Panc1 (cell line): ENCODE measurements at places on chromosomes 5 and 9. TPM values are rescaled to one million over a fixed set of nuclear protein-coding genes. Genes with fewer than 3 reads are reported as not detected.

DNA sequence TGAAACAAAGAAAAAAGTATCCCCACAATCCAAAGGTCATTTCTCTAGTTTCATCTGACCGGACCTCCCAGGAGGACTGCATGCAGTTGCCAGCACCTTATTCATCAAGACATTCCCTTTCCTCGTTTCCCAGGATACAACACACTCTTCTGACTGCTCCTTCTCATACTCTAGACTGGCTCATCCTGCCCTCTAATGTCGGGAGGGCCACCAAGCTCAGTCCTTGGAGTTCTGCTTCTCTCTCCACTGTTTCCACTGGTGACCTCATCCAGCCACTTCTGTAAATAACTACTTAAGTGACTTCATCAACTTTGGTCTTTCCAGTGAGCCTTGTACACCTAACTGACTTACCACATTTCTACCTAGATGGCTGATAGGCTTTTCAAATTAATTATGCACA is 179.1 kb downstream of the EPB41L4A start:
- no peaks in the 10 kb centered on the region for H3K4me1 ChIP-seq
- no peak overlapping the region for H3K4me3 ChIP-seq
- H3K36me3 ChIP-seq, result no peaks in the 10 kb centered on the region

- H3K4me1 ChIP-seq, result no peaks in the 10 kb centered on the region
- H3K27ac ChIP-seq, result no peak overlapping the region
- DNase-seq, result no peak
- peaks cover 21% of the 10 kb centered on the region for H3K27me3 ChIP-seq
- H3K4me3 ChIP-seq, result no peak overlapping the region
- H3K36me3 ChIP-seq, result no peaks in the 10 kb centered on the region
Observed at GRCh38 chr5:135715267-135716055, 119.0 kb upstream of the SLC25A48 start.

DNA sequence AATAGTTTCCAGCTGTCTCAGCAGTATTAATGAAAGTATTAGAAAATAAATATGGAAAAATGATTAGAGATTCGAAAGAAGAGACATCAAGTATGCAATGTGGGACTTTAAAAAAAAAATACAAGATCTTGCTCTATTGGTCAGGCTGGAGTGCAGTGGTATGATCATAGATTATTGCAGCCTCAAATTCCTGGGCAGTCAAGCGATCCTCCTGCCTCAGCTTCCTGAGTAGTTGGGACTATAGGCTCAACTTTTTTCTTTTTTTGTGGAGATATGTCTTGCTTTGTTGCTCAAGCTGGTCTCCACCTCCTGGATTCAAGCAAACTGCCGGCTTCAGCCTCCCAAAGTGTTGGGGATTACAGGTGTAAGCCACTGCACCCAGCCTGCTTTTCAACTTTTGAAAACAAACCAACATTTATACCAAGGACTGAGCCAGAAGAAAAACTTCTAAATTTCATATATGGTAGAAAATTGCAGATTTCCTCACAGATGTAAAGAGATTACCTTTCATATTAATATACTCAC is 323.1 kb downstream of the ADGRV1 start:
- peaks cover 9% of the 10 kb centered on the region; the same call in 1 of the 2 replicates for H3K27me3 ChIP-seq
- H3K4me1 ChIP-seq, result no peaks in the 10 kb centered on the region
- no peak for DNase-seq
- H3K27ac ChIP-seq, result no peak overlapping the region
- H3K4me3 ChIP-seq, result no peak overlapping the region

DNA sequence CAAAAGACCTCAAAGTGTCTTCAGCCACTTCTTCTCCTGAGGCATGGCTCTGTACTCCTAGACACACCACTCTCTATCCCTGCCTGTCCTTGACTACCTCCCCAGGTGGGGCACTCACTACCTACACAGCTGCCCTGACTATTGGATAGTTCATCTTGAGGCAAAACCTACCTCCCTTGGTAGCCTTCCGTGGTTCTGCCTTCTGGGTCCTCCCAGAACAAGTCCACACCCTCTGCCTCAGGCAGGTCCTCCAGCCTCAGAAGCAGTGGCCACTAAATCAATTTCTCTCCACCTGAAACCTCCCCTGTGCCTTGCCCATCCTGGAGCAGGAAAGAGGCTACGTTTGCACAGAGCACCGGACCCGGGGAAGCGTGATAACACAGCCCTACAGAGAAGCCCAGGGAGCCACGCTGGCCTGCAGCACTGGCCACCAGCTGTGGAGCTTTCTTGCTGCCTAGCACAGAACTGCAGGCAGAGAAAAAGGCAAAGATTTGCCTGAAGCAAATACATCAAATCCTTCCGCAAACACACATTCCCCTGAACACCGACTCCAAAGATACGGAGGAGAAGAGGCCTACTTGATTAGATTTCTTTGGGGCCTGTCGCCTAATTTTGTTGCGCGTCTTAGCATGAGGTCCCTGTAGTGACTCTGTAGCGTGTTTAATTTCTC is 141.8 kb downstream of the C9orf50 start:
- no peaks in the 10 kb centered on the region for H3K27me3 ChIP-seq
- H3K4me1 ChIP-seq, result peaks cover 55% of the 10 kb centered on the region
- DNase-seq, result no peak
- H3K4me3 ChIP-seq, result no peak overlapping the region
- no peaks in the 10 kb centered on the region for H3K36me3 ChIP-seq

IL3 gene
- total RNA-seq, result not detected

ARL14EPL gene
- not detected for total RNA-seq

- DNase-seq, result no peak
- H3K4me1 ChIP-seq, result no peaks in the 10 kb centered on the region
- H3K36me3 ChIP-seq, result no peaks in the 10 kb centered on the region
- no peak overlapping the region for H3K4me3 ChIP-seq
Observed at GRCh38 chr5:42612750-42613366, 143.8 kb upstream of the CCDC152 start.

CATSPER3 gene
- 0.69 TPM for total RNA-seq

- no peak for DNase-seq
- H3K4me1 ChIP-seq, result no peaks in the 10 kb centered on the region
- peaks cover 7% of the 10 kb centered on the region for H3K27me3 ChIP-seq
- no peak overlapping the region for H3K27ac ChIP-seq
- no peak overlapping the region for H3K4me3 ChIP-seq
Observed at GRCh38 chr5:127650649-127651048, 1.8 kb downstream of the CTXN3 start.

DNA sequence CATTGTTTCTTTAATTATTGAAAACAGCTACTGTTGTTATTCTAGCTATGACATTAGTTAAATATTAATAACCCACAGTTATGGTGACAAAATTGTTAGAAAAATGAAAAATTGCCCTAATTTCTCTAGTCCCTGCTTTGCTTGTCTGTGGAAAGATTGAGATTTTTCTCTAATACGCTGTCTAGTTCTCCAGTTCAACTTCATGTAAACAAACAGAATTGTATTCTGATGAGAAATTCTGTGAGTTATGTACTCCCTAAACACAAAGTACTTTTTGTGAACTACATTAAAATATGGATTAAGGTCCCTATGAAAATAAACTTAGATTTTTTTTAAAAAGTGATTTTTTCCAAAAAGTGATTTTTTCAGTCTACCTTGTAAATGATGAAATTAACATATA is 8.7 kb downstream of the SLF1 start:
- no peak overlapping the region for H3K4me3 ChIP-seq
- no peaks in the 10 kb centered on the region for H3K4me1 ChIP-seq
- no peak for DNase-seq

DNA sequence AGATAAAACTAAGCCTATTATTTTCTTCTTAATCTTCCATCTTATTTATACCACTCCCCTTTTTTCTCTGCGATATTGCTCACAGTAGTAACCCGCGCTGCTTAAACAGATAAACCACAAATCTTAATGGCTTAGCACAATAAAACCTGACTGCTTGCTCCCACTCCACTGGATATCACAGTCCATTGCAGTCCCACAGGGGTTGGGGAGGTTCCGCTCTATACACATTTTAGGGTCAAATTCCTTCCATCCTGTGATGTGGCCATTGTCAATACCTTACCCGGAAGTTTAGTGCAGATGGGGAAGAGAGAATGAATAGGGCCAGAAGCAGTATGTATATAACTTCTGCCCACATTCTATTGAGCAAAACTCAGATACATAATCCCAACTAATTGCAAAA is 193.7 kb downstream of the RAB3C start:
- H3K27me3 ChIP-seq, result 0 out of 2 replicates have a peak, but pooled peaks cover 3% of the 10 kb centered on the region
- H3K27ac ChIP-seq, result no peak overlapping the region
- H3K36me3 ChIP-seq, result no peaks in the 10 kb centered on the region
- DNase-seq, result no peak
- H3K4me3 ChIP-seq, result no peak overlapping the region
- H3K4me1 ChIP-seq, result no peaks in the 10 kb centered on the region; the same call in 1 of the 2 replicates

GRCh38 chr5:124997186-124997893 is 250.9 kb upstream of the ZNF608 start:
- no peaks in the 10 kb centered on the region for H3K36me3 ChIP-seq
- H3K4me3 ChIP-seq, result no peak overlapping the region
- H3K27ac ChIP-seq, result peak overlapping the region; percentile 67
- no peaks in the 10 kb centered on the region for H3K27me3 ChIP-seq

GRCh38 chr5:139470821-139471300 is at the start of gene SMIM33:
TSS of gene SMIM33 (plus strand) at chr5:139471004. CDS start at chr5:139471122, 118 bp downstream.
- H3K4me1 ChIP-seq, result no peaks in the 10 kb centered on the region
- no peaks in the 10 kb centered on the region for H3K27me3 ChIP-seq
- H3K4me3 ChIP-seq, result no peak within 1 kb of the TSS
- H3K27ac ChIP-seq, result no peak within 1 kb of the TSS

GKAP1 gene
- 5.2 TPM for total RNA-seq

DNA sequence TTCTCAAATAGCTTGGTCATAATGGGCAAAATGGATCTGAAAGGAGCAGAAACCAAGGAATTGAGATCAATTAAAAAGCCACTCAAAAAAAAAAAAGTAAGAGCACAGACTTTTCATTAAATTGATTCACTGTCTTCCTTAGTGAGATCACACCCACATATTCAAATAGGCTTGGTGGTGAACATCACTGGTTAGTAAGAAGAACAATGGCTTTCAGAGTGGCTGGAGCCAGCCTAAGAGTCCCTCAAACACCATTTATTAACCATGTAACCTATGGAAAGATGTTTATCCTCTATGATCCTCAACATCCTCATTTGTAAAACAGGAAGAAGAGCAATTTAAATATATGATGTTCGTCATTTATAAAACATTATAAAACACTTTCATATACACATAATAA is 12.4 kb downstream of the CCDC112 start:
- DNase-seq, result no peak
- H3K4me3 ChIP-seq, result no peak overlapping the region
- H3K4me1 ChIP-seq, result no peaks in the 10 kb centered on the region
- no peaks in the 10 kb centered on the region for H3K36me3 ChIP-seq
- no peak overlapping the region for H3K27ac ChIP-seq

SLC45A2 gene
- not detected for total RNA-seq

PCDH1 gene
- 9.0 TPM for total RNA-seq

- no peak overlapping the region for H3K27ac ChIP-seq
- no peak for DNase-seq
- no peaks in the 10 kb centered on the region for H3K4me1 ChIP-seq
- no peaks in the 10 kb centered on the region for H3K27me3 ChIP-seq
- H3K4me3 ChIP-seq, result no peak overlapping the region
Observed at GRCh38 chr9:29830821-29831220, 2257.5 kb upstream of the C9orf72 start.

ANKRD55 gene
- not detected for total RNA-seq

DNA sequence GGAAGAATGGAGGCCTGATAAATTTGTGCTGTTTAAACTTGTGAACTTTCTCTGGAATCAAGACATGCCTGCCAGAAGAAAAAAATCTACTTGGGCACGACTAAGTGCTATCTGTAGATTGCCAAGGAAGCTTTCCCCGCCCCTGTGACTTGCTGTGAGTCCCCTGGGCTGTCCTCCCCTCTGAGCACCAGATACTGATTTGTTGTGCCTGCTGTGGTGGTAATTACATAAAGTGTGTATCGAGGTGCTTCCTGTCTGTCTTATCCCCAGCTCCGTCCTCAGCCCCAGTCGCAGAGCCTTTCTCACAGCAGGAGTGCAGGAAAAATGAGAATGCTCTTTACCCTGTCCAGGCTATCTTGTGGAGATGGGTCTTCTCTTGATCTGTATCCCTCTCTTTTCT is 53.9 kb downstream of the TRIO start:
- peaks cover 10% of the 10 kb centered on the region; the same call in 1 of the 2 replicates for H3K36me3 ChIP-seq
- H3K4me3 ChIP-seq, result no peak overlapping the region
- DNase-seq, result no peak
- peak overlapping the region; percentile 99 for H3K27ac ChIP-seq
